Upper lobe of left lung (tissue), 6 donors: ENCODE measurements at places on chromosomes 5 and 9. TPM values are rescaled to one million over a fixed set of nuclear protein-coding genes. Genes with fewer than 3 reads are reported as not detected.

DNA sequence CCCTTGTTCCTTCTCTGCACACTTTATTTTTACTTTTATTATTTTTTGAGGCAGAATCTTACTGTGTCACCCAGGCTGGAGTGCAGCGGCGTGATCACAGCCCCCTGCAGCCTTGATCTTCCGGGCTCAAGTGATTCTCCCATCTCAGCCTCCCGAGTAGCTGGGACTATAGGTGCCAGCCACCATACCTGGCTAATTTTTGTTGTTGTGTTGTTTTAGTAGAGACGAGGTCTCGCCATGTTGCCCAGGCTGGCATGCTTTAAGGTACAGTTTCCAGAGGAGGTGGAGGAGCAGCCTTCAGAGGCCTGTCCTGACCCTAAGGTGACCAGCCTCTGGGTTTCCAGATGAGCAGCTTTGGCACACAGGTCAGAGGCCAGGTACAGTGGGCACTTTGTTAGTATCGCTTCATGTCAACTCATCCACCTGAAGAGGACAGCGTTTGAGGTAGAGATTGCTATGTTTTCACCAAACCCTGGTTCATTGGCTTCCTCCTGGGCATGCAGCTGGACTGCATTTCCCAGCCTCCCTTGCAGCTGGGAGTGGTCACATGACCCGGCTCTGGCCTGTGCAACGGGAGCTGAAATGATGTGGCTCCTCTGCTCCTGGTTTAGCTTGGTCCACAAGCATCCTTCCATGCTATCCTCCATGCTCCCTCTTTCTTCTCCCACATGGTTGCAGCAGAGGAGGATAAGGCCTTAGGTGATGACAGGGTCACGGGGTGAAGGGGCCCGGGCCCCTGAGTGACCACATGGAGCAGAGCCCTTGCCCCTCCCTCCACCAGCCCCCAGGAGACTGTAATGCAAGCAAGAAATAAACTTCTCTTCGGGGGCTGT, 139.3 kb upstream of the IER5L start:
- DNase-seq = peak; percentile 61

- no peak for DNase-seq
Measured at GRCh38 chr5:74598731-74599130, 41.8 kb downstream of the ENC1 start.

DNA sequence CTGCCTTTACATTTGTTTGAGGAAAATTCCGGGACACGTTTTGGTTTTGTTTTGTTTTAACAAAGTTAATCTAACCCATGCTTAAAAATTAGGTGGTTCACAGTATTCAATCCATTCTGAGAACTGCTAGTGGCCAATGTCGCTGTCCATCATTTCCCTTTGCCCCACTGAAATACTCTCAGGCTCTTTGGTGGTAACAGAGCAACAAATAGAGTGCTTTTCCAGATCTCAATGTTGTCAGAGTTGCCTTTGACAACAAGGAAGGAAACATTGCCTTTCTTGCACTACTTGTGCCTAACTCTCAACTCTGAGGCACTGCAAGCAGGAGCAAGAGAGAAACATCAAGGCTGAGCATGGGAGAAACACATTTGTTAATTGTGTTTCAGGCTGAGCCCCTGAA, 154.0 kb downstream of the MCTP1 start:
- no peak for DNase-seq

- no peak for DNase-seq
Measured at GRCh38 chr9:93898026-93898425, 57.1 kb downstream of the BARX1 start.

DNA sequence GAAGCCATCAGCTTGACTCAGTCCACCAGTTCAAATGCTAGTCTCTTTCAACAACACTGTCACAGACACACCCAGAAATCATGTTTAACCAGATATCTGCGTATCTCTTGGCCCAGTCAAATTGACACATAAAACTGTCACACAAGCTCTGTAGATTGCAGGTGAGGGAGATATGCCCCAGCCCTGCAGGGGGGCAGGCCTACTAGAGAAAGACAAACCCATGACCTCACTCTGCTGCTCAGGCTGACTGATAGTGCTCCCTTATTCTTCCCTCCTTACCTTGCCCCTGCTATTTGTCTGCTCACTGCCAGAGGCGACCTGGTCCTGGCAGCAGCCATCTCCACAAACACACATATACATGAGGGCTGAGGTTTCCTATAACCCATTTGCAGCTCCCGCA, 351.3 kb downstream of the DRD1 start:
- DNase-seq = no peak

Gene C5orf58
- not detected for total RNA-seq

Gene OMD
- 4.6 TPM for total RNA-seq

Gene GRM6
- total RNA-seq = not detected
